ENCODE measurements at places on chromosomes 13 and 19.

- no peak for DNase-seq
These were observed 38.6 kb upstream of the ITM2B start for GRCh38 chr13:48194379-48194754.

DNA sequence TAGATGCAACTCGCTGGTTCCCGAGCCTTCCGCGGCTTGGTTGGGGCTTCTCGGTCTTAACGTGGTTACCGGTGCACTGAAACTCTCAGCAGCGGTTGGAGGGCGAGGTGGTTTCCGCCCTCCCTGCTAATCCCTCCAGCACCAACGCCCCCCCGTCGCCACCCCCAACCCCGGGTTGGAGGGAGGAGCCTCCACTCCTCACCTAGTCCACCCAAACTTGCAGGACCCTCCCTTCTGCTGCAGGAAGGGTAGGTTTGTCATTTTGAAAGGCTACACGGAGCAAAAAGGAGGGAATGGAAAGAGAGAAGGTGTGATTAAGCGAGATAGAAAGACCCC is 465.0 kb downstream of the ITGBL1 start:
- DNase-seq, result no peak

GRCh38 chr19:13530720-13531119 is 24.4 kb upstream of the CACNA1A start:
- DNase-seq, result no peak

DNA sequence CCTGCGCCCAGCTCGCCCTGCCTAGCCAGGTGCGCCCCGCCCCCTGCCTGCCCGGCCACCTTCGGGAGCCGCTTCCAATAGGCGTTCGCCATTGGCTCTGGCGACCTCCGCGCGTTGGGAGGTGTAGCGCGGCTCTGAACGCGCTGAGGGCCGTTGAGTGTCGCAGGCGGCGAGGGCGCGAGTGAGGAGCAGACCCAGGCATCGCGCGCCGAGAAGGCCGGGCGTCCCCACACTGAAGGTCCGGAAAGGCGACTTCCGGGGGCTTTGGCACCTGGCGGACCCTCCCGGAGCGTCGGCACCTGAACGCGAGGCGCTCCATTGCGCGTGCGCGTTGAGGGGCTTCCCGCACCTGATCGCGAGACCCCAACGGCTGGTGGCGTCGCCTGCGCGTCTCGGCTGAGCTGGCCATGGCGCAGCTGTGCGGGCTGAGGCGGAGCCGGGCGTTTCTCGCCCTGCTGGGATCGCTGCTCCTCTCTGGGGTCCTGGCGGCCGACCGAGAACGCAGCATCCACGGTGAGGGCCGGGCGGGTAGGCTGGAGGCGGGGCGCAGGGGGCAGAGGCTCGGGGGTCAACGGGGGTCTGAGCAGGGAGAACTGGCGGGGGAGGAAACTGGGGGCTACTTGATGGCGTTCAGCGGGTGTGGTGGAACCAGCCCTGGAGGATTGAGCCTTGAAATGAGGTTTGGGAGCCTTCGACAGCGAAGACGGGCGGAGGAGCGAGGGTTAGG is at the start of gene SPINT2:
TSS of gene SPINT2 (plus strand) at position 88 of the 727 bp plus-strand sequence. CDS start at position 408, 320 bp downstream.
- DNase-seq, result no peak

DNA sequence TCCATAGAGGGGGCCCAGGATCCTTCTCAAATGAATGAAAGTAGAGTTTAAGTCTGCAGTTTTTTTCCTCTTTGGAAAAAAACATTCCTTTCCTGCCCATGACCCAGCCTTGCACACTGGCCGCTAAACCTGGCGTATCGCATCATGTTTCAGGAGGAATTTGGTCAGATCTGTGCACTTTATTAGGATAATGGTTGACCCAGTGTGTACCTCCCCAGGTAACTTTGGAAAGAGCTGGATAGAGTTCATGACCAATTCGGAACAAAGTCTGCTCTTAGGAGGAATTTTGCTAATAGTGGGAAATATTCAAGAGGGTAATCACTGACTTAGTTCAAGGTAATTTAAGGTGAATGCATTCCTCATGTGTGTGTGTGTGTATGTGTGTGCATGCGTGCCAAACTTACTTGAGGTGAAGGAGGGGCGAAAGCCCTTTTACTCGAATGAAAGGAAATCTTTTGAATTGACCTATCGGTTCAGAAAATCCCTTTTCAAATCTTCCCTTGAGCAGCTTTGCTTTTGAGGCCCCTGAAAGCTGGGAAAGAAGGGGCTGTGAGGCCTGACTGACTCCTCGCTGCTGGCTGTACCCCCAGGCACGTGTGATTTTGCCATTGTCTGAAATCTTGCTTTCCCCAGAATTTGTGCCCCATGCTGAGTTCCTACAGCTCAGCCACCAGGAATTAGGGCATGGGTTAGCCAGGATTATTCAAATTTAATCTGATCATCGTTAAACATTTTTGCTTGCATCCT is 46.3 kb downstream of the SIPA1L3 start:
- DNase-seq, result no peak

- no peak for DNase-seq
These were observed 402.8 kb downstream of the FGF9 start for GRCh38 chr13:22073718-22074117.

GRCh38 chr19:55156202-55157063 is 1.1 kb downstream of the TNNI3 start:
- no peak for DNase-seq

GRCh38 chr19:53881482-53882390 is at the start of gene PRKCG:
TSS of gene PRKCG (plus strand) at chr19:53882197. CDS start at chr19:53882495, 298 bp downstream.
- no peak for DNase-seq

DNA sequence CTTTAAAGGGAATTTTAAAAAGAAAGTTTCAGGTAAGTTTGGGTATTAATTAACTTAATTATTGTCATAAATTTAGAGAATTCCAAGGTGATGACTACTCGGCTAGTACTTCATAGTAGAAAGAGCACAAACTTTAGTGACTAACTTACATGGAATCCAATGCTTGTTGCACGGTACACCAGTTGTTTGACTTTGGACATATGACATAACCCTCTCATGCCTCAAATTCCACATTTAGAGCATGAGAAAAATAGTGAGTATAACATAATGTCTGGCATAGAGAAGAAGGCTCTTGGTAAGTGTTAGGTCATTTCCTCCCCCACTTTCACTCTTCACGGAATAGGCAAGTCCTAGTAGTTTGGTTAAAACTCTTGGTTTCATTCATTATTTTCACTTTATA is 1249.4 kb upstream of the SLC10A2 start:
- DNase-seq, result no peak

DNA sequence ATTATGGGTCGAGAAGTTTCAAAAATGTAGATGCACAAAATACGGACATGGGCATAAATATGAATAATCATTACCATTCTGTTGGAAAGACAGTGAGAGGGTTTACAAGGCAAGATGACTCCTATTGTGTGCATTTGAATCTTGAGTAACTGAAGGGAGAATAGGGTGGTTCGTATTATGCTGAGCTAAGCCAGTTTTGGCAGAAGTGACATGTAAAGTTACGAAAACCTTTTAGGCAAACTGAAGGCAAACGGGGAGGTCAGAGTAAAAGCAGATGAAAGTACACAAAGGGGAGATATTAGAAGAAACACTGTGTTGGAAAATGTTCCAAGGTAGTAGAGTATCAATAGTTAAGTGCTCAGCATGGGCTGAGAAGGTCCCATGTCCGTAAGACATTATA is 16.8 kb downstream of the DCT start:
- DNase-seq, result no peak

- no peak for DNase-seq
These were observed 85.3 kb upstream of the FRY start for GRCh38 chr13:31946091-31946770.

DNA sequence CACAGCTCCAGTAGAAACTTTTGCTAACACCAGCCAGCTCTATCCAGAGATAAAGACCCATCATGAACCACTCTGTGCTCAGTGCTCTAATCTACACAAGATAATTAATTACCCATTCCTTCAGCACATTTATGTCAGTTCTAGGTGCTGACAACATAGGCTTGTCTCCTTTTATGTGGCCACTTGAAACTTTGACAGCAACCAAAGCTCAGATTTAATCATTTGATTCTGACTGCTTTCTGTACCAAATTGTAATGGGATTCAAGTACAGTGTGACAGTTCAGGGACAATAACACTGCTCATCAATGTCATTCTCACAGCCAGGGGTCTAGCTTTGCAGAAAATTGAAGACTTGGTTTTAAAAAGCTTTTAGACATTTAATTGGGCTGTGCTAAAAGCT is 266.6 kb downstream of the KCTD12 start:
- DNase-seq, result no peak

- no peak for DNase-seq
These were observed 1.3 kb upstream of the ZSCAN22 start for GRCh38 chr19:58325311-58326022.

DNA sequence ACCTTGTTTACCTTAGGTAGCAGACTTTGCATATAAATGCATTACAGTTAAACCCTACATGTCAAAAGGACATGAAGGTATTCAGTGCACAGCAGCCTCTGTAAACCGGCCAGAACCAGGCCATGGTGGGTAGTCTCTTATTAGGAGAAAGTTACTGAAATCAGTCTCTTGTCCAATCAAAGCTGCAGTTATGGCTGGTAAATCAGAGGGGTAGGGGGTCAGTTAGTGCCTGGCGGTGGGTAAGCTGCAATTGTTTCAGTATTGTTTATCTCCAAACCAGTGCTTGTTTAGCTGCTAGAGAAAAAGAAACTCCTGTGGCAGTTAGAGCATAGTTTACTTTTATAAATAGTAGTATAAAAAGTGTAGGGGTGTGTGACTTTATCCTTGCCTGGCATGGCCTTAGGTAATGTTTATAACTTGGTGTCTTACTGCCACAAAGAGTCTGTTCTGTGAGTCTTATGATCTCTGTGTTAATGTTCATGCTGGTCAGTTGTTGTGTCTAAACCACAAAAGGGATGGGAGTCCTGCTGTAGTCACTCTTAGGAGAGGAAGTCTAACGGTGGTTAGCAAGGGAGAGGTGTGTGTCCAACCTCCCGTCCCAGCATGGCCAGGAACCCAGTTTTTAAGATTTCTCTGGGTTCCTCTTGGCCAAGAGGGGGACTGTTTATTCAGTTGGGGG is 28.0 kb downstream of the CHST8 start:
- no peak for DNase-seq

DNA sequence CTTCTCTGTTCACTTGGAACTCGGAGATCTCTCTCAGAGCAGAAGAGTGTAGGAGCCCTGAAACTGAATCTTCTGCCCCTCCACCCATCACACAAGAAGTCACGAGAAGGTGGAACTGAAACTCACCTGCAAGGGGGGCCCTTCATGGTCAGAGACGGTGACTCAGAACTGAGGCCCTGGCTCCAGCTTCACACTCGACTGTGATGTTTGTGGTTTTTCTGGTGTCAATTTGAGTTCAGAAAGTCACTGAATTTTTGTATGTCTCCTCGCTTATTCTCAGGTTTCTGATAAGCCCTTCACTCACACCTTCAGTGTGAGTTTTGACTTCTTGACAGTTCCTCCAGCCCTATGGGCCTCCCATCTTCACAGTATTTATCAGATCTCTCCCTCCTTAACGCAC is 23.1 kb downstream of the SIGLEC5 start:
- DNase-seq, result no peak

DNA sequence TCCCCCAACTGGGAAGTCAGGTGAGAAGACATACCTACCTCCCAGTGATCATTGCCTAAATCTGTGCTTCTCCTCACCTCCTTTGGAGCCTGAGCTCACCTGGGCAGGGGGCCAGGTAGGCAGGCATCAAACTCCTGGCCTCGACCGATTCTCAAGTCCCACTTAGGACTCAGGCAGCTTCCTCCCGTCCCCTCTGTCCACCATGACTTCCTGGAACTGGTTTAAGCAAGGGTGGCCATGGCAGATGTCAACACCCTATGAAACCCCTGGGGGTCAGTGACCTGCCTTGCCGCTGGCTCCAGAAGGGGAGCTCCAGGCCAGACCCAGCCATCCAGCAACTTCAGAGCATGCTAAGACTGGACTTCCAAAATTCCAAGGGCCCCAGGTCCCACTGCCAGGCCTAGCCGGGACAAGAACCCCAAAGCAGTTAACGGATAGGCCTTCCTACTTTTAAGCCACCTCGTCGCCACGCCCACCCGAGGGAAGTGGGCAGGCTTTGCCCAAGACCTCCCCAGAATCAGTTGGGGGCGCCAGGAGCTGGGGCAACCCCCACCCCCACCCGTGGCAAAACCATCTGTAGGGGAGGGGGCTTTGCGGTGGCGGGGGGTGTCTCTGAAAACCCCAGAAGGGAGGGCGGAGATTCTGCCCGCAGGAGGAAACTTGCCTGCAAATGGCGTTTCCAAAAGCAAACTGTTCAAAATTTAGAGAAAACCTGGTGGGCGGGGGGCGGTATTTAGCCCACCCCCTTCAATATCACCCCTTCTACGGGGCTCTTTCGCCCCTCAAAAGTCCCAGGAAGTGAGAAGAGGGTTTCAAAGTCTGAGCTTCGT is 657 bp downstream of the PLIN3 start:
- DNase-seq, result no peak

DNA sequence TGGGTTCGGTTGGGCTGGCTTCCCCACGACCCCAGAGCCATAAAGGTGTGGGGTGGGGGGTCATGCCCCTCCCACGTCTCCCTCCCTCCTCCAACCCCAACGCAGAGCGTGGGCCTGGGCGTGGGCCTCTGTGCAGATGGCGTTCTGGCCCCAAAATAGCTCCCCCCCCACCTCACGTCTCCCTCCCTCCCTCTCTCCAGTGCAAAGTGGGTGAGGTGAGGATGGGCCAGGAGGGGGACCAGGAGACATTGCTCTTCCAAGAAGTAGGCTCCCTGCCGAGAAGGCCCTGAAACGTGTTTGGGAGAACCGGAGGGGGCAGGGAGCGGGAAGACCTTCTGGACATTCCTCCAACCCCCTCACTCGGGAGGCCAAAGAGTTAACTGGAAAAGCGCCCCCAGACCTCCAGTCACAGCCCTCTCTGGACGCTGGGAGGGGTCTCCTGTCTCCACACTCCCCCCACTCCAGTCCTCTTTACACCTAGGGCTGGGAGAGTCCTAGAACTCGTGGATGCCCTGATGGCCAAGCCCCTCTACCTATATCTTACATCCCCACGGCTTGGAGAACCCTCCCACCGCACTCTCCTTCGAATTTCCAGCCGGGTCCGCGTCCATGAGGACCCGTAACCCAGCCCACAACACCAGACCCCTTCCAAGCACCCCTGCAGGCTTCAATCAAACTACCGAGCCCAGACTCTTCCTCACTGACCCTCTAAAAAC is 855 bp downstream of the UNC13A start:
- no peak for DNase-seq

GRCh38 chr19:55116232-55116858 is 1.1 kb downstream of the PPP1R12C start:
- DNase-seq, result no peak

DNA sequence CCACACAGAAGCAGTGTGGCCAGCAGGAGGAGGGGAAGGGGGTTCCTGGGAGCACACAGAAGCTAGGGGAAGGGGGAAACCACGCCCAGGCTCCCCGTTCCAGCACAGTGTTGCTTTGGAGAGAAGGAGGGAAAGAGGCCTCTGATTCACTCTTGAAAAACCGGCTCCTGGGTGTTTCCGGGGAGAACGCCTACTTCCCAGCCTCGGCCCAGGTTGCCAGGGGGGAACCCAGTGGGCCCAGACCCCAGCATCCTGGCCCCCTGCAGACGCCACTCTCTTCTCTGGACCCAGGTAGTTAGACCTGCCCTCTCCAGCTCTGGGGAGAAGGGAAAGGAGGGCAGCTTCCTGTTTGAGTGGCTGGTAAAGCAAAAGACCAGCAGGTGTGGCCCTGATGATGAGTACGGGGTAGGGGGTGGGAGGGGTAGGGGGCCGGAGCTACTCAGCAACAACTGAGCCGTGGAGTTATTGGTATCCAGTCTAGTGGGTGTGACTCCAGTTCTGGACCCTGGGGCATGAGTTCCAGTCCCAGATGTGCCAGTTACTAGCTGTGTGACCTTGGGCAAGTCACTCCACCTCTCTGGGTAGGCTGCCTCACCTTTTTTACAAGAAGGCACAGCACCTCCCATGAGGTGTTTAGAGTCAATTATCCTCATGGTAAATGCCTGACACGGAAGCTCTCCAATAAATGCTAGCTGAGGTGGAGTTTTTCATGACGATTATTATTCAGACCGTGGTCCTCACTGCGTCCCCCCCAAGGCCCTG is 836 bp downstream of the GIPC1 start:
- no peak for DNase-seq
